ENCODE measurements at places on chromosomes 1 and 21.

GRCh38 chr1:19504796-19505692, 19.7 kb upstream of the CAPZB start:
- no peak for DNase-seq

DNA sequence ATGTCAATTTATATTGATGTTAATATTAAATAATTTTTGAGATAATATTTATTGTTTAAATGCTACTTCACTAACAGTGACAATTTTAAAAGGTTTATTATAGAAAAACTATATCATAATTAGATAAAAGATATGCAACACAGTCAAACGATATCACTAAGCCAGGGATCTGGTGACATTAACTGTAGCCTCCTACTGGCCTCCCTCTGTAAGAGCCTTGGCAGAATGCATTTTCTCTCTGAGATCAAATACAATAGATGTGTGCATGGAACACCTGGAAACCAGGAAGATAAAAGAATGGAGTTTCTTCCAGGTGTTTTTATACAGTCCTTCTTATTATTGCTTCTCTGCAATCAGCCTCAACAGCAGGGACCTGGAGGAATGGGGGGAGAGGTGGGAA, 1762.1 kb downstream of the BRINP3 start:
- DNase-seq: no peak

GRCh38 chr1:2544875-2545640, 11.1 kb upstream of the TNFRSF14 start:
- no peak for DNase-seq

GRCh38 chr21:35204125-35204524, 155.0 kb upstream of the RUNX1 start:
- no peak for DNase-seq

DNA sequence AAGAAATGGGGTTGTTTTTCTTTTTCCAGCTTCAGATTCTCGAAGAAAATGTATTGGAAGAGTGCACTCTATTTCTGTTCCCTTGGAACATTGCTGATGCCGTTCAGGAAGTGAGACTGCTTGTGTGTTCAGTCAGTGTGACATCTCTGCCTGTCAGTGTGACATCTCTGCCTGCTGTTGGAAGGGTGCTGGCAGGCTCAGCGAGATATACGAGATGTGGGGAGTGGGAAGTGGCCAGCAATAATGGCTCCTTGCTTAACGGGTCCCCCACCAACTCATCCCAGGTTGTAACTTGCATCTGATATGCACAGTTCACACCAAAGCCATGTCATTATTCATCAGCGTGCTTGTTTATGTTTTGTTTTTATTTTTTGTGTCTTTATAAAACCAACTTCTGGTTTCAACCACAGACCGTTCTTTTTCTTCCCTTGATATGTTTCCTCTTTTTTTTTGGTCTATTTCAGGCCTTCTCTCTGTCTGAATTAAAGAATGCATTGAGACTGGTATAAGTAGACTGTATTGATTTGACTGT, 145.4 kb downstream of the GALNT2 start:
- no peak for DNase-seq

- no peak for DNase-seq
Measured at GRCh38 chr1:184014271-184014670, 23.3 kb downstream of the COLGALT2 start.

DNA sequence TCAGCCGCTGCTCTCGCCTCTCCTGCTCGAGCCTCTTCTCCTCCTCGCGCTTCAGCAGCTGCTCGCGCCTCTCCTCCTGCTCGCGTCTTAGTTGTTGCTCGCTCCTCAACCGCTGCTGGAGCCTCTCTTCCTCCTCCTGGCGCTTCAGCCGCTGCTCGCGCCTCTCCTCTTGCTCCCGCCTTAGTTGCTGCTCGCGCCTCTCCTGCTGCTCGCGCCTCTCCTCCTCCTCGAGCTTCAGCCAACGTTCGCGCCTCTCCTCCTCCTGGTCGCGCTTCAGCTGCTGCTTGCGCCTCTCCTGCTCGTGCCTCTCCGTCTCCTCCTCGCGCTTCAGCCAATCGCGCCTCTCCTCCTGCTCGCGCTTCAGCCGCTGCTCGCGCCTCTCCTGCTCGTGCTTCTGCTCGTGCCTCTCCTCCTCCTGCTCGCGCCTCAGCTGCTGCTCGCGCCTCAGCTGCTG, 3.7 kb downstream of the TCHH start:
- DNase-seq: no peak

Data from T1000 (cell line).